ENCODE measurements at places on chromosomes 11 and 22. TPM values are rescaled to one million over a fixed set of nuclear protein-coding genes. Genes with fewer than 3 reads are reported as not detected.

The TTLL1 gene
- total RNA-seq, result 15.3 TPM

The SLC25A18 gene
- total RNA-seq, result 0.35 TPM

The BIK gene
- total RNA-seq, result 9.9 TPM

DNA sequence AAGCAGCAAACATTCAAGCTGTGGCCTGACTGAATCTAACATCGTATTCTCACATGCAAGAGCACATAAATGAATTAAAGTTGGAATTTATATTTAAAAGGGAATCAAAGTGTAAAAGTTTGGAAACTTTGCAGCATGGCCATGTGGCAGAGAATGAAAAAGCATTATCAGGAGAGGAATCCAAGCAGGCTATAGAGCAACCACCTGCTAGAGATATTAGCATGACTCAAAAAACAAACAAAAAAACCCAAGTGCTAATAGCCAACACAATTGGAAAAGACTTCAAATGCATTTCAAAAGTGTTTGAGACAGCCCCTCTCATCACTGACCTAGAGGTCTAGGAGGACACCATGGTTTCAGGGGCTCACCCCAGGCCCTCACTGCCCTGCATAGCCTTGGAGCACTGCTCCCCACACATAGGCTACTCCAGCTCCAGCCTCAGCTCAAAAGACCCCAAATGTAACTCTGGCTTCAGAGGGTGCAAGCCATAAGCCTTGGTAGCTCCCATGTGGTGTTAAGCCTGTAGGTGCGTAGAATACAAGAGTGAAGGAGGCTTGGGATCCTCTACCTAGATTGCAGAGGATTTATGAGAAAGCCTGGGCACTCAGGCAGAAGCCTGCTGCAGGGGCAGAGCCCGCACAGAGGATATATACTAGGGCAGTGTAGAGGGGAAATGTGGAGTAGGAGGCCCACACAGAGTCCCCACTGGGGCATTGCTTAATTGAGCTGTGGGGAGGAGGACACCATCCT lies 1.7 kb upstream of the KRTAP5-7 start:
- H3K4me1 ChIP-seq, result no peaks in the 10 kb centered on the region
- no peak for DNase-seq
- H3K36me3 ChIP-seq, result peaks cover 5% of the 10 kb centered on the region

DNA sequence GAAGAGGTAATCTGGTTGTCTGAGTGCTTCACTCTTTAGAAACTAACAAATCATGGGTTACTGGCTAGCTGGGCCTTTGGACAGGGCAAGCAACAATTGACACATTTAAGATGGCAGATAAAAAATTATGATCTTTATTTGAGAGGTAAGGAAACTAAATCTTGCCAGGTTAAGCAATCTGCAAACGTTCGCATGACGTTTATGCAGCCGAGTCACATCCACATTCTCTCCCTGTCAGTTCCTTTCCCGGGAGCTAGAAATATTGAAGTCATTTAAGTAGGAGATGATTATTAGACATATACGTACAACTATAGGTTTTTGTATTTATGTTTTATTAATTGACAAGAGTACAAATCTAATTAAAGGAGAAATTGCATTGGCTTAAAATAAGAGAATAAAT lies 57.4 kb upstream of the RCN1 start:
- H3K27ac ChIP-seq, result no peak overlapping the region
- no peaks in the 10 kb centered on the region for H3K36me3 ChIP-seq
- no peak for DNase-seq
- H3K27me3 ChIP-seq, result peaks cover 69% of the 10 kb centered on the region

- no peaks in the 10 kb centered on the region for H3K36me3 ChIP-seq
- peaks cover 22% of the 10 kb centered on the region for H3K27me3 ChIP-seq
- DNase-seq, result no peak
- no peak overlapping the region for H3K4me3 ChIP-seq
- no peak overlapping the region for H3K27ac ChIP-seq
- no peaks in the 10 kb centered on the region for H3K4me1 ChIP-seq
Measured at GRCh38 chr22:36904260-36904880, 9.1 kb upstream of the CSF2RB start.

DNA sequence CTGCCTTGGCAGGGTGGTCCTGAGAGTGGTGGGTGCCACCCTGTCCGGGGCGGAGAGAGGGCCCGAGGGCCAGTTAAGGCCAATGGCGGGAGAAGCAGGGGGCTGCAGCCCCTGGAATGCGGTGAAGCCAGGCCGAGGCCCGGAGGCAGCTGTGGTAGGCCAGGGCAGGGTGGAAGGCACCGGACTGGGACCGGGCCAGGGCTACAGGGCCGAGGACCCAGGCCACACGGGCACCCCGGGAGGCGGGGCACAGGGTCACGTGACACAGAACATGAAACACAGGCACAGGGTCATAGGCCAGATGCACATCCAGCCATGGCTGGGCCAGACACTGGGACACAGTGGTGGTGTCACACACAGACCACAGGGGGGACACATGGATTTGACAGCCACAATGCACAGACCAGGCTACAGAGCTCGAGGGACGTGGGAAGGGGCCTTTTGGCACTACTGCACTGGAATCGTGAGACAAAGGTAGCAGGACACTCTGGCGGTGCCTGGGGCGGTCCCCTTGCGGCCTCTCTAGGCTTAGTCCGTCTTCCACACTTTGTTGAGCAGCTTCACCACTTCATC lies 2.8 kb downstream of the SLC25A1 start:
- peaks cover 31% of the 10 kb centered on the region for H3K4me1 ChIP-seq
- H3K36me3 ChIP-seq, result no peaks in the 10 kb centered on the region
- H3K27me3 ChIP-seq, result peaks cover 7% of the 10 kb centered on the region
- DNase-seq, result no peak
- peak overlapping the region; percentile 47 for H3K4me3 ChIP-seq

DNA sequence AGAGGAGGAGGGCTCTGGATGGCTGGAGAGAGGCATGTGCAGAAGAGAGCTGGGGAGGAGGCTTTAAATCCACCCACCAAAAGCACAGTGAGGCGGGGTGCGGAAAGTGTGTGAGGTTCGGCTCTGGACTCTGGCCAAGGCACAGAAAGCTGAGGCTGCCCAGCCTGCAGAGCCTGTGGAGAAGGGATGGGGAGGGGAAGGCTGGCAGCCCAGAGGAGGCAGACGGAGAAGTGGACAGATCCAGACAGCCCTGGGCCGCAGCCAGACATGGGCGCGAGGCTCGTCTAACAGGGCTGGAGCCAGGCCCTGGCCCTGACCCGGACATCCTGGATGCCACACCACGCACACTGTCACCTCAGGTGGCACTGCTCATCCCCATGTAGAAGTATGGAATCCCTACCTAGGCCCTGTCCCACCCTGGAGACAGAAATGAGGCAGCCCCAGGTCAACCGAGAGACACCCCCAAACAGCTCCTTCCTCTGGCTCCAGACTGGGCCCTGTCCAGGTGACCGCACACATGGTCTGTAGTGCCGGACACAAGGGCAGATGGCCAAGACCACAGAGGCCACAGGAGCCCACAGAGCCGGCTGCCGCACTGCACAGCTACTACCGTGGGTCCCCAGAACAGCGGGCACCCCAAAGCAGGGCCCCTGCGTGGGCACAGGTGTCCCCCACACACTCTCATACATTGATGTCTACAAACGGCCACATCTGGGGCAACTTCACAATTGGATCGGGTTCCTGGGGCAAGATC lies 16.6 kb upstream of the MOB2 start:
- H3K27me3 ChIP-seq, result no peaks in the 10 kb centered on the region
- no peak overlapping the region for H3K4me3 ChIP-seq
- DNase-seq, result no peak
- peaks cover 6% of the 10 kb centered on the region for H3K36me3 ChIP-seq
- H3K4me1 ChIP-seq, result peaks cover 6% of the 10 kb centered on the region
- H3K27ac ChIP-seq, result no peak overlapping the region

GRCh38 chr11:12200991-12201985 lies 90.9 kb downstream of the MICAL2 start:
- DNase-seq, result no peak
- H3K27me3 ChIP-seq, result no peaks in the 10 kb centered on the region
- no peaks in the 10 kb centered on the region for H3K36me3 ChIP-seq
- peak overlapping the region; percentile 94 for H3K27ac ChIP-seq
